NCI-H1048 (cell line): ENCODE measurements at places on chromosomes 6 and 20.

DNA sequence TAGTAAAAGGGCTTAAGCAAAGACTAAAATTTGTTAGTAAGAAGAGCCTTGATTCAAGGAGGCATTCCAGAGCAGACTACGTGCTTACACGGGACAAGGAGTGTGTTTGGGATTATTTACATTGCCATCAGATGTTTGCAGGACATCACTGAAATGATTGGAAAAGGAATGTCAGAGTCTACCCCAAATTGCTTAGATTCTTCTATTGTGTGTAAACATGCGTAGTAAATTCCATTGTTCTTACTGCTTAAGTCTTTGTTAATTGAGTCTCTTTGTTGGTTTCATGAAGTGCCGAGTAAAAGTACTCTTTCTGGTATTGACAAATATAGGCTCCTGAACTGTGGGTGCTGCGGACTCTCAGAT is 60.5 kb downstream of the CD83 start:
- DNase-seq: no peak

GRCh38 chr6:73123632-73124329 is 101.5 kb downstream of the KHDC1L start:
- DNase-seq: no peak

DNA sequence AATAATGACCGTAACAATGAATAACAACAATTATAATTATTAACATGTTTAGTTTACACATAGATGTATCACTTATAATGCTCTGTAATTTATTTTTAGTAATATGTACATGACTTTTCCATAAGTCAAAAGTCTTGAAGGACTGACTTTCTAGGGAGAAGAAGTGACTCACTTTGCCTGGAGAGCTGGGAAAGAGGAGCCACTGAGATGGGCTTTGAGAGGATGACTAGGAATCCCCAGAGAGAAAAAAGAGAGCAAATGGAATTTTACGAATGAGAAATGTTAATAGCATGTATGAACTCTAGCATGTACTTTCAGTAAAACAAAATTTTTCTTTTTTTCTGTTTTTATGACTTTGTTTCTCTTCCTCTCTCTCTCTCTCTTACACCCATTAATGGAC is 67.8 kb upstream of the RALY start:
- DNase-seq: no peak

- DNase-seq: no peak
Measured at GRCh38 chr6:148370176-148370575, 27.5 kb downstream of the SASH1 start.

GRCh38 chr20:53023732-53024520 is 51.8 kb downstream of the TSHZ2 start:
- no peak for DNase-seq

DNA sequence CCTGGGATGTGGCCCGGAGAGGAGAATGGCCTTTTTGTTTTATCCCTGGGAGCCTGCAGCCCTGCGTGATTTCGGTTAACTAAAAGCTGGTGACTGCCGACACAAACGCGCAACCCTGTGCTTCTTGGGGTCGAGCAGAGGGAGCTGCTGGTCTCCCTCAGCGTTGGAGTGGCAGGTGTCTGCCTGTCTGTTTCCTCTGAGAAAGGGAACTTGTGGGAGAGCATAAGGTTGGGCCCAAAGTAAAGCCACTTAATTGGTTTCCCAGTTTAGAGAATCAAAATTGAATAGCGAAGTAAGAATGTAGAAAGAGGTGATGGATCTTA is 500 bp downstream of the LTV1 start:
- no peak for DNase-seq

GRCh38 chr20:53037621-53038020 is 65.5 kb downstream of the TSHZ2 start:
- DNase-seq: no peak

DNA sequence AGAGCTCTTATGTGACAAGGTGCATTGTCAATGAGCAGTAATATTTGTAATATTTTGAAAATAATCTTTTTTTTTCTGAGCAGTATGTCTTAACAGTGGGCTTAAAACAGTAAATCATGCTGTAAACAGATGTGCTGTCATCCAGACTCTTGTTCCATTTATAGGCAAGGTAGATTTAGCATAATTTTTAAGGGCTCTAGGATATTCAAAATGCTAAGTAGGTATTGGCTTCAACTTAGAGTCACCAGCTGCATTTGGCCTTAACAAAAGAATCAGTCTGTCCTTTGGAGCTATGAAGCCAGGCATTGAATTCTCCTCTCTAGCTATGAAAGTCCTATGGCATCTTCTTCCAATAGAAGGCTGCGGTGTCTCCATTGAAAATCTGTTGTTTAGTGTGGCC is 63.7 kb downstream of the ME1 start:
- DNase-seq: no peak

- no peak for DNase-seq
Measured at GRCh38 chr20:45934046-45934585, 367 bp upstream of the PCIF1 start.

- DNase-seq: no peak
Measured at GRCh38 chr6:117317261-117317660, 51.9 kb downstream of the VGLL2 start.

DNA sequence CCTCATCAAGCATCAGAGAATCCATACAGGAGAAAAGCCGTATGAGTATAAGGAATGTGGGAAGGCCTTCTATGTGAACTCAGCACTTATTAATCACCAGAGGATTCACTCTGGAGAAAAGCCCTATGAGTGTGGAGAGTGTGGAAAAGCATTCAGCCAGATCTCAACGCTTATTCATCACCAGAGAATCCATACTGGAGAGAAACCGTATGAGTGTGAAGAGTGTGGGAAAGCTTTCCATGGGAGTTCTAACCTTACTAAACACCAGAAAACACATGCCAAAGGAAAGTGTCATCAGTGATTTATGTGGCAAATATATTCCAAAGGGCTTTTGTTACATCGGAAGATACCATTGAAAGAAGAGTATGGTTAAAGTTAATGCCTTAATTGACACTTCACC is 25.4 kb downstream of the ZKSCAN8 start:
- no peak for DNase-seq

- no peak for DNase-seq
Measured at GRCh38 chr6:71028877-71029252, 72.0 kb upstream of the B3GAT2 start.

DNA sequence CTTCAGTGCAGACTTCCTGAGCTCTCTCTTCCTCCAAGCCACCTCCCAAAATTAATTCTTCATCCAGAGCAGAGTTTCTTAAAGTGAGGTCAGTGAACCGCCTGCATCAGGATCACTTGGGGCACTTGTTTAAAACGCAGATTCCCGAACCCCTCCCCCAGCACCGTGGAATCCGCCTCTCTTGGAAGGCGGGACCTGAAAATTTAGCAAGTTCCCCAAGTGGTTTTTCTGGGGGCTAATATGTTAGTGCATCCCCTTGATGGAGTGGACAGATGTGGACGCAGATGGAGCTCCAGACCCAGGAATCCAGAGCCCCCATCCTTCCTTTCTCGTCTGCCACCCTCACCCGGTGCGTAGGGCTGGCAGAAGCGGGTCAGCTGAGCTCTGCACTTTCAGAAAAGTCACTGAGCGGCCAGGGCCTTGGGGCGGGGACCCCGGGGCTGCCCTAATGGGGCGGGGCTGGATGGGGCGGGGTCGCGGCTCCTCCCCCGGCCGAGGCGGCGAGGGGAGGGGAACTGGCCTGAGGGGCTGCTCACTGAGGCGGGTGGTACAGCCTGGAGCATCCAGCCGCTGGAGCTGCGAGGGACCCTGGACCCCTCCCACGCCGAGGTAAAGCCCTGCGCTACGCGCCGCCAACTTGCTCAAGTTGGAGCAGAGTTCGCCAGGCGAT is at the start of the genes DEFB124 and REM1:
TSS of gene DEFB124 (minus strand) at position 370 of the 670 bp plus-strand sequence. CDS start 2,114 bp downstream, outside the sequence.
TSS of gene REM1 (plus strand) at position 531 of the 670 bp plus-strand sequence. CDS start 1,158 bp downstream, outside the sequence.
- DNase-seq: no peak
